COLO829 (cell line): ENCODE measurements at places on chromosomes 16 and 17.

GRCh38 chr17:78986048-78986648 lies 6.4 kb upstream of the LGALS3BP start:
- DNase-seq, result no peak

DNA sequence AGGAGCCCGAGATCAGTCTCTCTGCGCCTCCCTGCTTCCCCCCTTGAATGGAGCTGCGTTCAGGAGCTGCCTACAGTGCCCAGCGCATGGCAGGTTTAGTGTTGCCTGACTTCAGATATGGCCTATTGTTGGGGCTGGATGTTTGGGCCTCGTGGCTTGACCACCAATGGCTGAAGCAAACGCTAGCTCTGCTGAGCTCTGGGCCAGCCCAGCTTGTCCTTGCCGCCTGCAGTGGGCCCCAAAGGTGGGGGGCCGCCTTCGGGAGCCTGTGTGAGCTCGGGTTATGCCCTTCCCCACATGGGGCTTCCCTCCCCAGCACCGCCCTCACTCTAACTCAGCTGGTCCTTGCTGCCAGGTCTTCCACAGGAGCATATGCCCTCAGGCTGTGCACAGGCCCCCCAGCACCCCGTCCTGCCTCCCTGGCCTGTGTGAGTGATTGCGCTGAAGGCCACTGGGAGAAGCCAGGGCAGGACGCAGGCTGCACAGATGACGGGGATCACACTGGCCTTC lies 2.0 kb upstream of the METTL26 start:
- no peak for DNase-seq

DNA sequence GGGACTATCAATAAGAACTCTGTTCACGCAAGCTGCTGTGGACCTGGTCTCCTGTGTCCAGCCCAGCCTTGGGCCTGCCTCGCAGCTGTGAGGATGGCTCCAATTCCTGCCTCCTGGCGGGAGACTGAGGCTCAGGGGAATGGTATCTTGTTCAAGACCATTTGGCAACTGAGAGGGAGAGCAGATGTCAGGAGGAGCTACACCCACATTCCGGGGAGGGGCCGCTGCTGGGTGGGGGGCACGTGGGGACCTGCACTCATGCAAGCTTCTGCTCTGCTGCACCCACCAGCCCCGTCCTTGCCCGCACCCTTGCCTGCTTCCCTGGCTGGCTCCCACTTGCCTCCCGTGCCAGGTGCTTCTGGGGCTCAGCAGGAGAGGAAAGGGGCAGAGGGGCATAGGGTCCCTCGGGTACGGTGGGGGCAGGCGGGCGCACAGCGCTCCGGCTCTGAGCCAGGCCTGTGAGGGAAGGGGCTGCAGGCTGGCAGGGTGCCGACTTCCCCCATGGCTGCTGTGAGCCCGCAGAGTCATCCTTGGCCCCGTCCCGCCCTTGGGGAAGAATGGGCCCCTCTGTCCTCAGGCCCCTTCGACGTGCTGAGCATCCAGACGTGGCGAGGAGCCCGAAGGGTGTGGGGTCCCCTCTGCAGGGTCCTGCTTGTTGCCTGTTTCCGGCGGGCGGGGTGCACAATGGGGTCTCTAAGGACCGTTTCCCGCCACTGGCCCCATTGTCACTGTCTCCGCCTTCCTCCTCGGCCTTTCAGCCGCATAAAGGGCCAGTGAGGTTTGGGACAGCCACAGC lies 2.7 kb downstream of the METRN start:
- no peak for DNase-seq

DNA sequence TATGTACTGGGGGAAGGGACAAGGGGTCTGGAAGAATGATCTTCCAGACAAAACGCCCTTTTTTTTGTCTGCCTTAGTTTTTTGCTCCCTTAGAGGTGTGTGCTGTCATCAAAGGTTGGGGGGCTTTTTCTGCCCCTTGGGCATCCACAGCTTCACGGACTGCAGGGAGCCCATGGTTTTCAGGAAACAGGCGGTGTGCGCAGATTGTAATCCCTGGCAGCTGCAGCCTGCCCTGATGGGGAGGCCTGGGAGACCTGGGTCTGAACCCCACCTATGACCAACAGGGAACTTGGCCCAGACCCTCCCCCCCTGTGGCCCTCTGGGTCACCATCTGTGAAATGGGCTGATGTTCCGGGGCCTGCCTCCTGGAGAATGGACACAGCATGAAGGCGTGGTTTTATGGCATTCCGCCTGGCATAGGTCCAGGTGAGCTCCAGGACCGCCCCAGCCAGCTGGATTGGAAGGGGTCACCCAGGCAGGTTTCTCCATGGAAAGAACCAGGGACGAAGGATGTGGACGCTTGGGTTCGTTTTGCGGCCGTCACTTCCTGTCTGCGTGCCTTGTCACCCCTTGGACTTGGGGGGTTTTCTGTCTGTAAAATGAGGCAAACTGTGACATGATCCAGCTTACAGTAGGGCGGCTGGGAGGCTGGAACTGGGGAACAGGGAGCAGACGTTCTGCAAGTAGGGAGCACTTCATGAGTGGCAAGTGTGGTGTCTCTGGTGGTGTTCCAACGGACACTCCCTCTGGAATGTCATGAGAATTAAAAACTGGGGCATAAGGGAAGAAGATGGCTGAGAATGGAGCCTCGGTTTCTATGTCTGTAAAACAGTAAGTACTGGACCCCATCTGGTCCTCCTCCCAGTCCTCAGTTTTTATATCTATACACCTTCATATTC lies 1.5 kb downstream of the CPNE2 start:
- DNase-seq, result no peak

GRCh38 chr16:23406546-23407240 lies 46.3 kb downstream of the COG7 start:
- no peak for DNase-seq

DNA sequence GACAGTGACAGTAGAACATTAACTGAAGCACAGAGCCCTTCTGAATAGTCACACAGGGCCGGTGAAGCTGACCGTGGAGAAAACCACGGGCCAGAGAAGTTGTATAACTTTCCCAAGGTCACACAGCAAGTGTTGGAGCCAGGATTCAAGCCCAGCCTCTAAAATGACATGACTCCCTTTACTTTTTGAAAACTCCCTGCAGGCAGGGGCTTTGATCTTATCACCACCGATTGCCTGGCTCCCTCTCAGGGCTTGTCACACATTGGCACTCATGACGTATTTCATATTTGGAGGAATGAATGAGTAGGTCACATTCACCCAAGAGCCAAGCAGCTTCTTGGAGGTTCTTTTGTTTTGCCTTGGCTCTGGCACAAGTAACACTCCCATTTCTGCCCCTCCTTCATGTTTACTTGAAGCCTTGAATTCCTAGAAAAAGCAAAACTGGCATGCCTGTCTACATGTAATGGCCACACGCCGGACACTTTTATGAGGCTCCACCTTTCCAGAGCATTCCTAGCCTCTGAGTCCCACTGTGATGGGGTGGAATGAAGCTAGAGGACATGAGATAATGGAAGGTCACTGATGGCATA lies 13.3 kb upstream of the RBBP6 start:
- no peak for DNase-seq

DNA sequence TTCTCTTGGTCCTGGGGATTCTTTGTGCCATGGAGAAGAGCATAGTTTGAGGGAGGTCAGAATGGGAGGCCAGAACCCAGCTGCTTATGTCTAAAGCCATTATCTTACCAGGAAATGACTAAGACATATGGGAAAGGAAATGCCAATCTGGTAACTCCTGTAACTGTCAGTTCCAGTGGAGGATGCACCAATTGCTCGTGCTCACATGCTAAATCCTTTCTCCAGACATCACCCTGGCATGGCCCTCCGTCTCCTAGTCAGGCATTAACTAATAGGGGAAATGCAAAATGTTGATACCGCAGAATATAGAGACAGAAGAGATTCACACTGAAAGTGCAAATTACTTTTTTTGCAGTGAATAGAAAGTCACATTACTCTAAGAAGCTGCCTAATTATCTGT lies 255.6 kb upstream of the HSBP1 start:
- peak; percentile 5 for DNase-seq

DNA sequence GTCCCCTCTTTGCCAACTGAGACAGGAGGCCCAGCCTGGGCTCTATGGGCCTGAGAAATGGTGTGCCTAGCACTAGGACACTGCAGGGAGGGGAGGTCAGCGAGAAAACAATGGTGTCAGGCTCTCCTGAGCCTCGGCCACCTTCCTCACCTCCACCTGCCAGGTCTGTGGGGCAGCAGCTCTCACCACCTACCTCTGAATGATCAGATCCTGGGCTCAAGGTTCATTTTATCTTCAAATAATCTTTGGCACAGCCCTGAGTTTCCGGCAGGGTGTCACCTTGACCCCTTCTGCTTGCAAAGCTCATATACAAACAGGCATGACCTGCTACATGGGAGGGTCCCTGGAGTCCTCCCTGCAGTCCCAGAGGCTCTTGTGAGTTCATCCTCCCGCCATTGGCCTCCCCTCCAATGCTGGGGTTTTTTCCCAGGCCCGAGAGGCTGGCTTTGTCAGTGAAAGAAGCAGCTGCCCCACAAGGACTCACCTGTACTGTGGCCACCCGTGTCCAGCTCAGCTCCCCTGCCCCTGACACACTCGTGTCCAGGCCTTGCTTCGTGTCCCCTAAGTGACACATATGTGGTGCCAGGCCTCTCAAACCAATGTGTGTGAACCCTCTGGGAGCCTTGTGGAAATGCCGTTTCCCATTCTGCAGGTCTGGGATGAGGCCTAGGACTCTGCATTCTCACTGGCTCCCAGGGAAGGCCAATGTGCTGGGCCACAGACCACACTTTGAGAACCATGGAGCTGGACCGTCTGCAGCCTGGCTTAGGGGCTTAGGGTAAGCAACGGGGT lies 176.8 kb upstream of the CIBAR2 start:
- no peak for DNase-seq

DNA sequence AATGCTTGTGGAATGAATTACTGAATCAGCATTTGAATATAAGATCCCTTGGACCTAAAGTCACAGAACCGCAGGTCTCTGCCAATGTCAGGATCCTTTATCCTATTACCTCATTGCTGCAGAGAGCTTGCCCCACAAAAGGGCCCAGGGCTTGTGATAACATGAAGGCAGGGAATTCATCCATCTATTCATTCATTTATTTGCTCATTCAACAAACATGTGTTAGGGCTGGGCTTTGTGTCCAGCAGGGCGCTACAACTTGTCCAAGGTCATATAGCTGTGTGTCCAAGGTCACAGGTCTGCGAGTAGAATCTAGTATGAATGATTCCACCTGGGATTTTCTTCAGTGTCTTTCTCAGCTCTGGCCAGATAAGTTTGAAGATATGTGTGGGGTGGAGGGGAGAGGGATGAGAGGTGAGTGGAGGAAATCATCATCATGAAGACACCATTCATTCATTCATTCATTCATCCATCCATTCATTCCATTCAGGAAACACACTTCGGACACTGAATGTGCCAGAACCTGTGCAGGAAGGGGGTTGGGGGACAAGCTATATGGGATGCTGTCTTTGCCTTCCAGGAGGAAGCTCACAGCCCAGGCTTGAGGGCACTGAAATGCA lies 1.3 kb upstream of the UNC45B start:
- DNase-seq, result no peak

DNA sequence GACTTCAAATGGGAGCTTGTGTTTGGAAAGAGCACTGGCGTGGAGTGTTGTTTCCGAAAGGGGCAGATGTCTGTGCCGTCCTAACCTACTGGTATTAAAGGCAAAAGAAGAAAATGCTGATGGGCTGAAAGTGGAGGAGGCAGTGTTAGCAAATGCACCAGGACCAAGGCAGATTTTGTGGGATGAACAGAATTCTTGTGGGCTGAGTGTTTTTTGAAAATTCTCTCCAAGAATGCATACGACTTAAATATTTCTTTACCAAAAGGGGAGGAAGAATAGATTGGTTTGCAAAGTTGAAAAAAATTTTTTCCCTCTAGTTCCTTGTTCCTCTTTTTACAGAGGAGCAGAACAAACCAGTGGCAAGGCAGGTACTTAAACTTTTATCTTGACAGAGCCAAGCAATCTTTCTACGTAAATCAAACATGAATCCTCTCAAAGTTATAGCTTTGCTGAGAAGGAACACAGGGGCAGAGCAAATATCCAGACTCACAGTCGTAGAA lies 16.8 kb downstream of the MARCHF10 start:
- DNase-seq, result no peak

GRCh38 chr16:78022347-78023060 lies at the start of gene CLEC3A:
CLEC3A (plus strand) TSS chr16:78022548; CDS start chr16:78022627, 79 bp downstream.
- DNase-seq, result no peak

DNA sequence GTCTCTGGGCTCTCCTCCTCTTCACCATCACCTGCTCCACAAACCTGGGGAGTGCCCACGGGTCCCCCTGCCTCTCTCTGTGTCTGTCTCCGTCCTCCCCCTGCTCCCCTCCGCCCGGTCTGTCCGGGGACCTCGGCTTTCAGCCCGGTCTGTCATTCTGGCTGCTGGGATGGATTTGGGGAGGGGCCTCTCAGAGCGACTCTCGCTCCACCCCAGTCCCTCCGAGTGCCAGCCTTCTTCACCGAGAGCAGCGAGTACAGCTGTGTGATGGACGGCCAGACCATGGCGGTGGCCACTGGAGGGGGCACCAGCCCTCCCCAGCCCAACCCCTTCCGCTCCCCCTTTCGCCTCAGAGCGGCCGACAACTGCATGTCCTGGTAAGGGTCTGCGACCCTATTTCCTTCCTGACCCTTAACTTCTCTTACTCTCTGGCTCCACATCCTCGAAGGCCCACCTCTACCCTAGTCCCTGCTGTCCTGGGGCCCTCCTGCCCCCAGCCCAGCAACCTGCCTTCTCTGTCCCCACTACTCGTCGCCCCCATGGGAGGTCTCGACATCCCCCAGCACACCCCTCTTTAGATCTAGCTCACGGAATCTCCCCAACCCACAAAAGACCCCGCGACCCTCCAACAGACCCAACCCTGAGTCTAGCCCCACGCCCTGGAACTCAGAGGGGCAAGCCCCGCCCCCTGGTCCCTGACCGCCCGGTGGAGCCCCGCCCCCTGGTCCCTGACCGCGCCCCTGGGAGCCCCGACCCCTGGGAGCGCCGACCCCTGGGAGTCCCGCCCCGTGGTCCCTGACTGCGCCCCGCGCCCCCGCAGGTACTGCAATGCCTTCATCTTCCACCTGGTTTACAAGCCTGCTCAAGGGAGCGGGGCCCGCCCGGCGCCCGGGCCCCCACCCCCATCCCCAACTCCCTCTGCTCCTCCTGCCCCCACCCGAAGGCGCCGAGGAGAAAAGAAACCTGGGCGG lies 5.6 kb upstream of the CXCL16 start:
- no peak for DNase-seq

GRCh38 chr17:39627712-39628516 lies 1.2 kb downstream of the PPP1R1B start:
- no peak for DNase-seq

GRCh38 chr17:12584727-12585126 lies 81.0 kb upstream of the MYOCD start:
- no peak for DNase-seq

DNA sequence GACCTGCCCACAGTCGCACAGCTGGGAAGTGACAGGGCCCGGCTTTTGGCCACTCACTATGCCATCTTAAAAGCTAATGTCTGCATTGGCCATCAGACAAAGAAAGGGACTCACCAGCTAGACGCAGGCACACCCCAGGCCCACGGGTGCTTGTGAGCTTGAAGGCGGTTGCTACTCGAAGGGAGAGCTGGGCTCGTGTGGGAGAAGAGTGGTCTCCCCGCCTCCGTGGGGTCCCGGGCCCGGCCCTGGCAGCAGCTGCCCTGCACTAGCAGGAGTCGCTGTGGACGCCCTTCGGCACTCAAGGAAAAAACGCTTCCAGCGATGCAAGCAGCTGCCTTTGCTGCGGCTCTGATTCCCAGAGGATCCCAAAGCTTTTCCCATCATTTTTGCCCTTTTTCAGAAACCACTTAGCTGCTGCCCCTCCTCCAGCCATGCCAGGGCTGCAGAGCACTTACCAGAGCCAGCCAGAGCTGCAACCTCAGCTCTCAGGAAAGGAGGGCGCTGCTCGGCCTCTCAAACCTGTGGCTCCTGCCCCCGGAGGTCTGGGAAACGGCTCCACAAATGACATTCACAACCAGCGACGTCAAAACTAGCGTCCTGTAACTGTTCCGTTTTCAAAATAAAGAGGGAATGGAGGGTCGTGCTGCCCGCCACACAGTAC lies 12.3 kb downstream of the TRPV1 start:
- no peak for DNase-seq
